ENCODE measurements at places on chromosomes 7 and 10. TPM values are rescaled to one million over a fixed set of nuclear protein-coding genes. Genes with fewer than 3 reads are reported as not detected.

GPR15LG gene
- total RNA-seq = not detected

SPDYE6 gene
- not detected for total RNA-seq

COL17A1 gene
- total RNA-seq = 1.3 TPM

WDFY4 gene
- total RNA-seq = under 0.01 TPM

DNAJC1 gene
- total RNA-seq = 47.6 TPM

CALY gene
- not detected for total RNA-seq

CYP26C1 gene
- total RNA-seq = 0.06 TPM

CALCR gene
- not detected for total RNA-seq

EPO gene
- total RNA-seq = not detected

NRCAM gene
- 1.6 TPM for total RNA-seq

C7orf57 gene
- total RNA-seq = not detected

CHN2 gene
- total RNA-seq = not detected

GTF2IRD1 gene
- total RNA-seq = 4.4 TPM

FAM221A gene
- total RNA-seq = 1.5 TPM

CDK13 gene
- 50.4 TPM for total RNA-seq

PSD gene
- total RNA-seq = 0.26 TPM

RASSF4 gene
- total RNA-seq = 12.1 TPM

BUB3 gene
- 226 TPM for total RNA-seq

SPDYE1 gene
- total RNA-seq = not detected

Data from aortic smooth muscle cell (primary cell).